ENCODE measurements at places on chromosomes 3 and 15.

DNA sequence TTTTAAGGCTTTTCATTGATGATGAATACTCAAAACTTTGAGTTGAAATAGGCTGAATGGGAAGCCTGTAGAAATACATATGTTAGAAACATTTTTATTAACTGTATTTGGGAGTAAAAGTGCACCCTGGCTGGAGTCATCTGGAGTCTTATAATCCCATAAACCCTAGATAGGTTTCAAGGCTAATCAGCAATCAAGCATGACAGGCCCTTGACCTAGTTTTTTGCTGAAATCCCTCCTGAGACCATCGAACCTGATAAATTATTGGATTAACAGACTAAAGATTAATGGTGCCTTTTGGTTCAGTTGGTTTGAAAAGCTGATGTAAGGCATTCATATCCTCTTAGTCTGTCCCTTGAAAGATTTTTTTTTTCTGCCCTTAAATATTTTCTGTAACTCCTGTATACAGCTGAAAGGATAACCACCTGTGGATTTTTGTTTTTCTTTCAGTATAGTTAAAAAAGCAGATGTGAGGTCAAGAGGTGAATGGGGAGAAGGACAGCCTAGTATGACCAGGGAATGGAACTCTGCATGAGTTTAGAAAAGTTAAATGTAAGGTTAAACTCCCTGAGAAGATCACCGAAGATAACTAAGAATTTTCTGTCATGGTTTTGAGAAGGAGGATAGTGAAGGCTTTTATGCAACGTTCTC is 69.4 kb upstream of the STXBP5L start:
- no peak for DNase-seq

DNA sequence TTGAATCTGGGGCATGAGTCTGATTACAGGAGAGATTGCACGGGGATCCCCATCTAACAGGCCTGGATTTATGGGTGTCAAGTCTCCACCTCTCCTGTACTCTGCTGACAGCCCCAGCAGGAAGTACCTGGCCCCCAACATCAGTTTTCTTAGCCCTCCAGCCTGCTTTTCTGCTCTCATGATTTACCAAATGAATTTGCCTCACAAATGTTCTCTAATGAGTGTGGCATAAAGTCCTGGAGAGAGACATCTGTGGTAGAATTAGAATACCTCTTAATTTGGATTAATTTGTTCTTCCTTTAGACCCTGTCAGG is 60.1 kb downstream of the FNDC3B start:
- DNase-seq: no peak

DNA sequence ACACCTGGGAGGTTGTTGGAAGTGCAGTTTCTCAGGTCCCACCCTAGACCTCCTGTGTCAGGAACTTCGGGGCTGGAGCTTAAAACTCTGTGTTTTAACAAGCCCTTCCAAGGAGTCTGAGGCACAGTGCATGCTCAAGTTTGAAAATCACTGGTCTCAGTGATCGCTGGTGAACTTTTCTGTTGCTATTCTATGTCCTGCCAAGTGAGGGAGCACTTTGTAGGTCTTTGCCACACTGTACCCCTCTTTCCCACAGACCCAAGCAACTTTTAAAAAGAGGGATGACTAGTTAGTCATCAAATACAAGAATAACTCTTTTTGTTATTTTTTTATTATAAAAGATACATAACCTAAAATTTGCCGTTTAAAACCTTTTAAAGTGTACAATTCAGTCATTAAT is 133.7 kb downstream of the AGBL1 start:
- DNase-seq: no peak

DNA sequence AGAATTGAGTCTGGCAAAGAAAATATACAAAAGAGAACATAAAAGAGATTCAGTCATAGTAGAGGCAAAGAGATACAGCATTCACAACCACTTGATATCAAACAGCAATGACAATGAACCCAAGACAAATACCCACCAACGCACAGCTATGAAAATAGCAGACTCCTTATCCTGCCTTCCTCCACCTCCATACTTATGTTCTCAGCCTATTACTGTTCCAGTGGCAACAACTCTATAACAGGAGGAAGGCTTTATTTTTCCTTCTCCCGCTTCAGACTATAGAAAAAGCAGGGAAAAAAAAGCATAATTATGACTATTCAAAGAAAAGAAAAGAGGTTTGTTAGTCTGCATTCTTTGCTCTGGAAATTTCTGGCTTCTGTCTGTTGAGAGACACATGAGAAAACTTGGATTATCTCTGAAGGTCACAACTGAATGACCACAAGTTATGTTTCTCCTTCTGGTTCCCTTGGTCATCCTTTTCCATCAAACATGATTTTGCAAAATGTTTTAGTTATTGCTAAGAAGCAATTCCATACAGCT is 81.2 kb upstream of the PLXND1 start:
- no peak for DNase-seq

- no peak for DNase-seq
Measured at GRCh38 chr15:66171841-66172240, 81.7 kb downstream of the MEGF11 start.

DNA sequence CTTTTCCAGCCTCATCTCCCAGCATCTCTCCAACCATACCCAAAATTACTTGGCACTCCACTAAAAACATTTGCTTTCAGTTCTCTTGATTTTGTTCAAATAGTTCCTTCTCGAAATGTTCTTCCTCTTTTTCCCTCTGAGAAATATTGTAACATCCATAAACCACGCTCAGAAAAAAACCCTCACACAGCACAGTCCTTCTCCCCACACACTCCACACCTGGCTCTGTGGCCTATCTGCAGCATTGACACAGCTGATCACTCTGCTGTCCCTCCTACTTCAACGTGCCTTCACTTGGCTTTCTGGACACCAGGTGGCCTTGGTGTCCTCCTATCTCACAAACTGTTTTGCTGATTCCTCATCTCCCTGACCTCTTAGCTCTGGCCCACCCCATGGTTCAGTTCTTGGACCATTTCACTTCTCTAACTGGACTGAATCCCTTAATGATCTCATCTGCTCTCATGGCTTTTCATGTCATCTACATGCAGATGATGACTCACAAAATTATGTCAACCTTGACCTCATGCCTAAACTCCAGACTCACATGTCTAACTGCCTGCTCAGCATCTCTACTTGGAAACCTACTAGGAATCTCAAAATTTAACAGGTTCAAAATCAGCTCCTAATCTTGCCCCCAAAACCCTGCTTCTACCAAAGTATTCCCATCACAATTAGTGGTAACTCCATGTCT is 93.3 kb downstream of the TRIM42 start:
- DNase-seq: no peak

GRCh38 chr3:111812701-111813100 is 46.4 kb upstream of the PHLDB2 start:
- DNase-seq: no peak
